ENCODE measurements at places on chromosomes 1 and 21.

GRCh38 chr1:219507437-219507836 lies 105.5 kb downstream of the ZC3H11B start:
- DNase-seq, result peak; percentile 3

- no peak for DNase-seq
These were observed 8.2 kb upstream of the RNF223 start for GRCh38 chr1:1082239-1082775.

DNA sequence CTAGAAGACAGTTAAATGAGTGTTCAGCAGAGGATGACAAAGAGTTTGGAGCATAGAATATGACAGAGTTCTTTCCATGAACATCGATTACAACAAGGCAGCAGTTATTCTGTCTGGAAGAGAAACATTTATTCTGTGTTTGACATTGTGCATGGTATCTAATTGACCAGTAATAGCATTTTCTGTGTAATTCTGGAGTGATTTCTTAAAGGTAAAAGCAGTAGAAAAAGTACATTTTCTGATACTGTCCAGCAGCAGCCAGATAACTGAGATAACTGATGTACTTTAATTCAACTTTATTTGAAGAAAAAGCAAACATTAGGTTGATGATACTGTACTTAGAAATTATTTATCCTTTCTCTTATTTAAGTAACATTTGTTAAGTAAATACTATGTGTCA lies 497.1 kb downstream of the AGBL4 start:
- DNase-seq, result no peak

GRCh38 chr1:15966081-15966955 lies 9.6 kb downstream of the ZBTB17 start:
- DNase-seq, result peak; percentile 94

DNA sequence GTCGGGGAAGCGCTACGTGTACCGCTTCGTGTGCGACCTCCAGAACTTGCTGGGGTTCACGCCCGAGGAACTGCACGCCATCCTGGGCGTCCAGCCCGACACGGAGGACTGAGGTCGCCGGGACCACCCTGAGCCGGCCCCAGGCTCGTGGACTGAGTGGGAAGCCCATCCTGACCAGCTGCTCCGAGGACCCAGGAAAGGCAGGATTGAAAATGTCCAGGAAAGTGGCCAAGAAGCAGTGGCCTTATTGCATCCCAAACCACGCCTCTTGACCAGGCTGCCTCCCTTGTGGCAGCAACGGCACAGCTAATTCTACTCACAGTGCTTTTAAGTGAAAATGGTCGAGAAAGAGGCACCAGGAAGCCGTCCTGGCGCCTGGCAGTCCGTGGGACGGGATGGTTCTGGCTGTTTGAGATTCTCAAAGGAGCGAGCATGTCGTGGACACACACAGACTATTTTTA lies 17.1 kb downstream of the ETS2 start:
- no peak for DNase-seq

DNA sequence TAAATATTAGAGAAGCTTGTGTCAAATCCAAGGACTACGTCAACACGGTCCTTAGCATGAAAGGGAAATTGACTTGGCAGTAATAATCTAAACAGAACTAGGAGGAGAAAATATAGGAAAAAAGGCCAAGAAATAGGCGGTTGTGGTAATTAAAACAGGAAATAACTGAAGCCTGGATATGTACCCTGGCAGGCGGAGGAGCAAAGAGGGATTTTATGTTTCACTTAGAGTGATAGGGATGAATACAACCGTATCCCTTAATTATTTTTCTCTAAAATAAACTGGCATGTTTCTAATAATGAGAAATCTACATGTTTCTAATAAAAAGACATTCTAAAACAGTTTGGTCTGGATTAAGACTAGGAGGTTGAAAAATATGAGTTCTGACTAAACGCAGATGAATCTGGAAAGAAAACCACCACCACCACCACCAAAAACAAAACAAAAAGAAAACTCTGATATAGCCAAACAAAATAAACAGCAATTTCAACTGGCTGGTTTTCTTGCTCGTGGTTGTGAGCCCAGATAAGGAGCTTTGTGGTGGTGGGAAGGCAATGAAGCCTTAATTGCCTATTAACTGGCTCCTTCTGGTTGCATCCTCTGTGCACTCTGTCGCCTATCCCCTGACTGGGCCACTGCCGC lies 334.2 kb upstream of the SNX7 start:
- no peak for DNase-seq

GRCh38 chr1:234244482-234244881 lies 128.8 kb upstream of the COA6 start:
- DNase-seq, result peak; percentile 29

DNA sequence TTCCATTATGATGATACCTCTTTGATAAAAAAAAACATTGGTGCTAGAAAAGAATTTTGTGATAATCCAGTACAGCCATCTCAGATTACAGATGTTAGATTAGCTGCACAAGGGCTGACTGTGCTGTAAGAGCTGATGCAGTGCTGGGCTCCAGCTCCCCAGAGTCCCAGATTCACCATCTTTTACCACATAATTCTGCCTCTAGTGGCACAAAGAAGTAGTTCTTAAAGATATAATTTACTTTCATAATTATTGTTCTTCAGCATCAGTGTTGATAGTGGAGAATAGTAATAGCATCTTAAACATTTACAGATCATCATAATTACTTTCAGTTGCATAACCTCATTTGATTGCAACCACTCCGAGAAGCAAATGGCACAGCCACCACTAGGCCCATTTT lies 262.1 kb downstream of the BRINP2 start:
- DNase-seq, result no peak

GRCh38 chr1:20402585-20403422 lies 83.2 kb downstream of the CAMK2N1 start:
- no peak for DNase-seq

DNA sequence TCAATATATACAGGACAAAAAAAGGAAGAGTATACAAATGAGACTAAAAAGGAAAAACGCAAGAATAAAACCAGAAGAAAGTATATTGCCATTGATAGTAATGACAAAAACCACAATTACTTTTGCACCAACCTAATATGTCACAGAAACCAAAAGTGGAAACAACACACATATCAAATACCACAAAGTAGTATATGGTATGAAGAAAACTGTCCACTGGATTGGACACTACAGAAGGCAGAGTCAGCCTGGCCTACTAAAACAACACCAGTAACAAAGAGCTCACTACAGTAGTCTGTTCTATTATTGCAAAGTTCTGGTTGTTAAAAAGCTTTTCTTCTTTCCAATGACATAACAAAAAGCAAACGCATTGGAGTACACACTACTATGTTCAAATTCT lies 17.7 kb downstream of the TESK2 start:
- DNase-seq, result no peak

DNA sequence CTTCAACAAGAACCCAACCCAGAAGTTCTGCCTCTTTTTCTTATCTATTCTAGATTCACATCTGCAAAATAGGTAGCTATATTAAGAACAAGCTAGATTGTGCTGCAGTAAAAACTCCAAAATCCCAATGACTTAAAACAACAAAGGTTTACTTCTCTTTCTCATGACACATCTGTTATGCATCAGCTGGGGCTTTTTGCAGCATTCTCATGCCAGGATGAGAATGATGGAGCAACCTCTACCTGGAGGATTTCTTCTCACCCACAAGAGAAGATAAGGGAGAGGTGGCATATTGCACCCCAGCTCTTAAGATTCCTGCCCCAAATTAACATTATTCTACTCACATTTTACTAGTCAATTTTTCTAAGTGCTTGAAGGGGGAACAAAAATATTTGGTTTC lies 152.3 kb upstream of the SPAG17 start:
- DNase-seq, result no peak

GRCh38 chr21:31110430-31110829 lies 72.2 kb upstream of the KRTAP19-8 start:
- DNase-seq, result no peak

GRCh38 chr1:33459691-33460090 lies 12.8 kb upstream of the ZSCAN20 start:
- DNase-seq, result no peak

DNA sequence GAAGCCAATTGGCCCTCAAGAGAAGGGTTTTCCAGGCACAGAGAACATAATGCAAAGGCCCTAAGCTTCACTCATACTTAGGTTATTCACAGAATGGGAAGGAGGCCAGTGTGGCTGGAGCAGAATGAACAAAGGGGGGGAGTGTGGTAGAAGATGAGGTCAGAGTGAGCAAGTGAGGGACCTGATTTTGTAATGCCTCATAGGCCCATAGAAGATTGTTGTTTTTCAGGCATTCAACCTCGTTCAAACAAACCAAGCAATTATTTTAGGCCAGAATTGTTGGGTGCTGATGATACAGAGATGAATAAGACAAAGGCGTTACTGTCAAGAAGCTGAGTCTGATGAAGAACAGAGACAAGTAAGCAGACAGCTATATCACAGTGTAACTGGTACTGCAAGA lies 54.5 kb upstream of the RAP1A start:
- no peak for DNase-seq

GRCh38 chr21:32360401-32360975 lies 32.3 kb downstream of the URB1 start:
- no peak for DNase-seq

GRCh38 chr1:46008585-46008984 lies 123.8 kb downstream of the PIK3R3 start:
- DNase-seq, result no peak

DNA sequence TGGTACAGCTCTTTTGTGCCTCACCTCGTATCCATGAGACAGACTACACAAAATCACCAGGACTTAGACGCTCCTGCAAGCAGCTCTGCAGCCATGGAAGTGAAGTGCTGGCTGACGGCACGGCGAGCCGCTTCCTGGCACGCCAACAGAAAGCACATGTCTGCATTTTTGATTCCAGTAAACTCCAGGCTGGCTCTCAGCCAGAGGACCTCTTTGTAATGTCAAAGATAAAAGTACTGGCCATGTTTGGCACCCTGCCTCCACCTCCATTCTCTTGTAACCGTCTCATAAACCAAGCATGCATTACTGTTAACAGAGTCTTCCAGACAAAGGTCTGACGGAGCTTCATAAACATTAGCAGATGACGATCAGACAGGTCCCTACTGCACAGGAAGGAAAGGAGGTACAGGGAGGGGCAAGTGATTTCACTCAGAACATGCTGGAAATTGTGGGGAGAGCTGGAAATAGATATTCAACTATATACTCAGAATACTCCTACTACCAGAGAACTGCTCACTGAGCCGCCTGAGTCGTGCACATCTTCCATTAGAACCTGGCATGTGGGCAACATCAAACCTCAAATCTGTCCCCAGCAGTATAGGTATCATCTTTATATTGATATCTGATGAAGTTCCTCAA lies 632.0 kb downstream of the SMYD3 start:
- DNase-seq, result no peak

DNA sequence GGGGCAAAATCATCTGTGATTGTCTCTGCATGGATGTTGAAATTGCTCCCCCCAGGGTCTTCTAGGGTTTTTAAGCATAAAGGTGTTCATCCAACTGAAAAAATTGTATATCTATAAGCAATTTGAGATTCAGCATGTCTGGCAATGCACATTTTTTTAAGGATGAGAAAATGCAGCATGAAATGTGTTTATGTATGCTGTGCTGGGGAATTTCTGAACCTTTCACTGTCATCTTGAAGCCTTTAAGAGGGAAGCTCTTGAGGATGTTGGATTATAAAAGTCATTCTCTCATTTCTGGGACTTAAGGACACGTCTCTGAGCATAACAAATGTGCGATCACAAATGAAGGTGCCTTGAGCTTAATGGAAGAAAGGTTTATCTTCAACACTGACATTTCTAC lies 9.4 kb downstream of the OVAAL start:
- DNase-seq, result no peak

GRCh38 chr1:189669846-189670245 lies 807.8 kb downstream of the BRINP3 start:
- no peak for DNase-seq

DNA sequence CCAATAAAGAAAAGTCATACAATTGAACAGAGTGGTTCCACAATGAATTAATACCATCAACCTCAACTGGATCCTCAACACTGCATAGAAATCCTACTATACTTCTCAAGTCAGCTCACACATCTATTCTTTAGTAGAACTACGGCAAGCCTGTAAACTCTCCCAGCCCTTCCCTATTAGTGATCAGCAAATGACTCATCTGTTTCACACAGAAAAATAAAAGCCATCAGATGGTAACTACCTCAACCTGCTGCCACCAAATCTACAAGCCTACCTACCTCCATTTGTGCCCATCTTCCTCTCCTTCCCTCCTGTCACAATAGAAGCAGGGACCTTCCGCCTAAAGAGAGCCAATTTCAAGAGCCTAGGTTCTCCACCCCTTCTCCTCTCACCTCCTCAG lies 63.6 kb downstream of the DMAP1 start:
- no peak for DNase-seq

GRCh38 chr1:30399026-30399425 lies 324.4 kb downstream of the MATN1 start:
- DNase-seq, result no peak

DNA sequence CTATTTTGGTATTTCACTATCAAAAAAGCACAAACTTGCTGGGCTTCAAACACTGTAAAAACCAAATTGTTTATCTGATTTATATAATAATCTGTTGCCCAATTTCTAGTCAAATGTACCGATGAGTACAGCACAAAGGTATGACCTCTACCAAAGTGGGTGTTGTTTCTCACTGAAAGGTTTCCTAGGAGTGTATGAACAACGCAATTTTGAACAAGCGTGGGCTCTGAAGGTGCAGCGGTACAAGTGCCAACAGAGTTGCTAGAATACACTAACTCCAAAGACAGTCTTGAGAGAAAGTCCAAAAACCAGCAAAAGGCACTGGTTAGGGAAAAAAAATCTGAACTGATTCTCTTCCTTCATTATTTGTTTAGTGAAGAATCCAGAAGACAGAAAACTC lies 130.4 kb downstream of the ATP1B1 start:
- DNase-seq, result no peak

GRCh38 chr21:41121785-41122415 lies 46.1 kb upstream of the BACE2 start:
- peak; percentile 82 for DNase-seq

- DNase-seq, result no peak
These were observed 200.5 kb upstream of the NEGR1 start for GRCh38 chr1:72482736-72483413.

GRCh38 chr21:15138490-15138889 lies 73.7 kb upstream of the NRIP1 start:
- no peak for DNase-seq

DNA sequence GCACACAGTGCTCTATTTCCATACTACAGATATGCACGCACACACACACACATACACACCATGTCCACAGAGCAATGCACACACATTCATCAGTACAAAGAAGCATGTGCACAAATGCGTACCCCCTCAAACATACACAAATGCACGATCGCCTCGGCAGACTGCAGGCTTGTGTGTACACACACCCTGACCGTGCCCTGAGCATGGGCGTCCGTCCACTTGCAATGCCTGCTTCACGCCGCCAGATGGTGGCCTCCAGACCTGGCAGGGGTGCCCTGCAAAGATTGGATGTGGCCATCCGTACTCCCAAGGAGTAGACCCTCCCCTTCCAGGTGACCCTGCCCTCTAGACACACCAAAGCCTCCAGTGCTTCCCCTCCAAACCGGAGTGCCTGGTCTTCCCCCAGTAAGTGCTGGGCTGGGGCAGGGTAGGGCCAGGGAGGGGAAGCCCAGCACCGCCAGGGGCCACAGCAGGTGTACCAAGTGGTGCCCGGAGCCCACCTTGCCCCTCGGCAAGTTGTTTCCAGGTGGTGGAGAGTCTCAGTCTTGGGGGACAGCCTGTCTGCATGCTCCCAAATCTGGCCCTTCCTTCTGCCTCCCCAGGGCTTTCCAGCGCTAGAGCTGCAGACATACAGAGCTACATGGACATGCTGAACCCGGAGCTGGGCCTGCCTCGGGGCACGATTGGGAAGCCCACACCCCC lies 20.6 kb downstream of the ESPN start:
- peak; percentile 47 for DNase-seq
